Muscle of leg (tissue), 16 donors: ENCODE measurements at places on chromosomes 7 and 10. TPM values are rescaled to one million over a fixed set of nuclear protein-coding genes. Genes with fewer than 3 reads are reported as not detected.

PPIA gene
- total RNA-seq = 1,341 TPM

TPST1 gene
- total RNA-seq = 39.6 TPM

TRAPPC14 gene
- 5.8 TPM for total RNA-seq

ANKRD61 gene
- total RNA-seq = 0.22 TPM

PAPOLB gene
- total RNA-seq = 0.22 TPM

GPR37 gene
- total RNA-seq = 16.9 TPM

BAMBI gene
- total RNA-seq = 8.9 TPM

GOLGA7B gene
- 0.04 TPM for total RNA-seq

GRCh38 chr7:142438923-142439515 is 181.2 kb upstream of the PRSS58 start:
- no peaks in the 10 kb centered on the region for H3K4me1 ChIP-seq
- no peaks in the 10 kb centered on the region for H3K27me3 ChIP-seq
- DNase-seq = no peak
- no peak overlapping the region for H3K4me3 ChIP-seq

DNA sequence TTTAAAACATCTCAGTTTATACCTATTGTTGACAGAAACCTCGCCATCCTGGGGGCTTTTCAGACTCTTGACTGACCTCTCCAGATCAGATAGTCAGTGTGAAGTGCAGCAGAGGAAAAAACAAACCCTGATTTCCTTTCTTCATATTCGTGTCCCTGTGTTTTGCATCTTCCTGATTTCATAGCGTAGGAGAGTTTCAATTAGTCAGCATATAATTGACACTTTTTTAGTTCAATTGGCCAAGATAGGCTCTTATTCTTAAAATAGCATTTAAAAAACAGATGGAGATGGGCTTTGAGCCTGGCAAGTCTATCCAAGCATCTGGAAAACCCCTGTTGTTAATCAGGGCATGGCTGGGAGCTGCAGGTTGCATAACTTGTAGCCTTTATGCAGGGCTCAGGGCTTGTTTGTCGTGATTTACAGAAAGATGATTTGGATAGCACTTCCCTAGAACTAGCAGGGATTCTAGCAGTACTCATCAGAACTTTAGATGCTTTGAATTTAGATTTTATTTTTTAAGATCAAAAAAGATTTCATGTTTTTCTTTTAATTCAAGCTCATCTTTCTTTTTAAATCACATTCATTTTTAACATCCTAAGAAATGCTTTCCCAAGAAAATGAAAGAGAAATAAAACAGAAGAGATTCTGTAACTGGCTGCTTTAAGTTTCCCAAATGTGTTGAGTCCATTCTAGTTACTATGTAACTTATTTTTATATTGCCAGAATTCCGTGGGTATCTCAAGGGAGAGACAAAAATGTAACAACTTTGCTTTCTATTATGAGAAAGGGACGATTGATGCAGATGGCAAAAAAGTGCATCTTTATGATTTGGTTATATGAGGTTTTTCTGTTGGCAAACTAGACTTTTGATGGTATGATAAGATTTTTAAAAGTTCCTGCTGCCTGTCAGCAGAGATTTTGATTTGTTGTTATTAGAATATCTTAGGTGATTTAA is 270.8 kb upstream of the FZD8 start:
- H3K27me3 ChIP-seq = no peaks in the 10 kb centered on the region
- no peak overlapping the region for H3K4me3 ChIP-seq
- peak; percentile 77 for DNase-seq
- no peaks in the 10 kb centered on the region for H3K36me3 ChIP-seq

- peaks cover 7% of the 10 kb centered on the region for H3K4me1 ChIP-seq
- H3K36me3 ChIP-seq = no peaks in the 10 kb centered on the region
- no peak overlapping the region for H3K27ac ChIP-seq
- H3K4me3 ChIP-seq = no peak overlapping the region
- no peak for DNase-seq
Observed at GRCh38 chr7:1418505-1419309, 40.6 kb downstream of the MICALL2 start.

DNA sequence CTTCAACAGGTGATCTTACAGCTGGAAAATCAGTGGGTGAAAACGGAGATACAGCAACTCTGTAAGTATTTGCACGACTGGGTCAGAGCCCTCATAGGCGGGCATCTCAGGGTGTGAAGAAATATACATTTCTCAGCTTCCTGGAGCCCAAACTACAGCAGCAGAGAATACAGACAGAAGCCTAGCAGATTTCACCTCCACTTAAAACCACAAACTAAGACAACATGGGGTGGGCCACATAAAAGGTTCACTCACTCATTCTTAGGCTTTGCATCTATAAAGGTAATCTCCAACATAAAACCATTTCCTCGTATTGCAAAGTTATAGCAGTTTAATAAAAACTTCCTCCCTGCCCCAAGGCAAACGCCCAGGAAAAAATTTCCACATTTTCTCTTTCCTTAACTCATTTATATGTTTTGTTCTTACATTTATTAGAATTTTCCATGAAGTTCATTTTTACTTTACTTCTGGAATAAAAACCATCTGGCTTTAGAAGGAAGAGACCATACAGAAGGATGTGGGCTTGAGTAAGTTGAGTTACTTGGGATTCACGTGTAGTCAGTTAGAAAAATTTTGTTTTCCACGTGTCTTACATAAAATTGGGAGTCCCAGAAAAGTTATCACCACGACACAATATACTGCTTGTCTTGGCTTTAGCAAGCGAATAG is 327.1 kb downstream of the FRMD4A start:
- peak; percentile 80 for DNase-seq
- peaks cover 2% of the 10 kb centered on the region for H3K36me3 ChIP-seq
- peaks cover 2% of the 10 kb centered on the region for H3K4me1 ChIP-seq

- no peaks in the 10 kb centered on the region for H3K4me1 ChIP-seq
- H3K27me3 ChIP-seq = peaks cover 48% of the 10 kb centered on the region
- no peak for DNase-seq
Observed at GRCh38 chr10:100647928-100648327, 97.5 kb upstream of the PAX2 start.

DNA sequence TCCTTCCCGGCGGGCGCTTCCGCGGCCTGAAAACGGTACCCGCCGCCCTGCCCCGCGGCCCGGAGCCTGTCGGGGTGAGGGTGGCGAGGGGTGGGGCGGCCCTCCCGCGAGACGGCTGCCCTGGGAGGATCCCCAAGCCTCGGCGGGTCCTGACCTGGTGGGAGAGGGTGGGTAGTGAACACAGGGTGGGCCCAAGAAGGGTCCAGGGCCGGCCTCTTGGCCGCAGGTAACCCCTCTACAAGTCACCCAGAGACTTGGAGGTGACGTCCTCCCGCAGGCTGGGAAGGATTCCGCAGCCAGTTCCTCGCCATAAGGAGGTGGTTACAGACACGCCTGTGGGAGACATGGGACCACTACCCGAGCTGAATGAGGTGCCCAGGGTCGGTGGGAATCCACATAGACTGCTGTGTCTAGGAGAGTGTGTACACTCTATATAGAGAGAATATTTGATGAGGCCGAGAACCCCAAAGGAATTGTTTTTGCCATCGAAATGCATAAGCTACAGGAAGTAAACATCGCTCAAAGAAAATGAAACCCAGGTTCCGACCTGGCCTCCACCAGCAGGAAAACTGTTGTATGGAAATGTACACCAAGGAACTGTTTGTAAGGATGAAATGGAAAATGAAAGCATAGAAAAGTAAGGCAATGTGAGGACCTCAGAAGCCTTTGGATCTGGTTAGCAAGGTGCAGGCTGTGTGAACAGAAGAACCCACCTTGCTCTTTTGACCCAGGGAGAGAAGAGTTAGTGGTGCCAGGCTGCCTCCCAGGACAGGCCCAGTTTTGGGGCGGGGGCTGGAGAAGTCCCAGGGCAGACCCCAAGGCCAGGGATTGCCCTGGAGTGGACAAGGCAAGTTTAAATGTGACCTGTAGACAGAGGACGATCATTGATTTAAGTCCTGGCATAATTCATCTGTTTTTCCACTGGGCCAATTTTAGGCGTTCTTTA is 659 bp downstream of the OPTN start:
- peaks cover 17% of the 10 kb centered on the region for H3K4me1 ChIP-seq
- H3K27ac ChIP-seq = peak overlapping the region; percentile 81
- H3K27me3 ChIP-seq = no peaks in the 10 kb centered on the region
- peak overlapping the region; percentile 69 for H3K4me3 ChIP-seq

DNA sequence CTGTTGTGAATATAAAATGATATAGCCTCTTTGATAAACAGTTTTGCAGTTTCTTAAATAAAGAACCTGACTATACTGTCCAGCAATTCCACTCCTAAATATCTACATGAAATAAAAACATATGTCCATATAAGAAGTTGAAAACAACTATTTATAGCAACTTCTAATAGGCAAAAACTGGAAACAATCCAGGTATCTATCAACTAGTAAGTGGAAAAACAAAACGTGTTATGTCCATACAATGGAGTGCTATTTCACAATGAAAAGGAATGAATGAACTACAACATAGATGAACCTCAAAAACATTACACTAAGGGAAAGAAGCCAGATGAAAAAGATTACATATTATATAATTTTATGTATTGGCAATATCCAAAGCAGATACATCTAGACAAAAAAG is 268.9 kb downstream of the CSTF2T start:
- H3K4me3 ChIP-seq = no peak overlapping the region
- no peak overlapping the region for H3K27ac ChIP-seq
- DNase-seq = no peak
- no peaks in the 10 kb centered on the region for H3K27me3 ChIP-seq
- H3K4me1 ChIP-seq = peaks cover 5% of the 10 kb centered on the region
- H3K36me3 ChIP-seq = no peaks in the 10 kb centered on the region

GRCh38 chr10:11934262-11934661 is 108.3 kb downstream of the UPF2 start:
- no peak for DNase-seq
- H3K27me3 ChIP-seq = no peaks in the 10 kb centered on the region
- peaks cover 41% of the 10 kb centered on the region for H3K36me3 ChIP-seq
- H3K27ac ChIP-seq = no peak overlapping the region

DNA sequence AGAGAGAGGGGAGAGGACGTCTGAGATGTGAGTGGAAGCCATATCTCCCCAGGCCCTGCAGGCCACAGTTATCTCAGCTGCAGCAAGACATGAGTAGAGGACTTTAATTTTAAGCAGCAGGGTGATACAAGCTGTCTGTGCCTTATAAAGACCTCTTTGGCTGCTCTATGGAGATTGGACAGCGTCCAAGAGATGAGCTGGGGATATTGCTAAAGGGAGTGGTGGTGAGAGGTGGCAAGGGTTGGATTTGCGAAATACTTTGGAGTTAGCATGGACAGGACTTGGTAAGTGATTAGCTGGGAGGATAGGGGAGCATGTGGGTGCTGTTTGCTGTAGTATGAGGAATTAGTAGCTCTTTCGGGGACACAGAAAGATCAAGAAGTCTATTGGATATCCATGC is 191.8 kb downstream of the CACNB2 start:
- no peak overlapping the region for H3K4me3 ChIP-seq
- no peaks in the 10 kb centered on the region for H3K36me3 ChIP-seq
- H3K27ac ChIP-seq = no peak overlapping the region
- no peaks in the 10 kb centered on the region for H3K27me3 ChIP-seq
- DNase-seq = no peak
- no peaks in the 10 kb centered on the region for H3K4me1 ChIP-seq

GRCh38 chr7:55514546-55515265 is 57.6 kb downstream of the VOPP1 start:
- no peak overlapping the region for H3K27ac ChIP-seq
- DNase-seq = no peak
- no peaks in the 10 kb centered on the region for H3K27me3 ChIP-seq
- no peak overlapping the region for H3K4me3 ChIP-seq

DNA sequence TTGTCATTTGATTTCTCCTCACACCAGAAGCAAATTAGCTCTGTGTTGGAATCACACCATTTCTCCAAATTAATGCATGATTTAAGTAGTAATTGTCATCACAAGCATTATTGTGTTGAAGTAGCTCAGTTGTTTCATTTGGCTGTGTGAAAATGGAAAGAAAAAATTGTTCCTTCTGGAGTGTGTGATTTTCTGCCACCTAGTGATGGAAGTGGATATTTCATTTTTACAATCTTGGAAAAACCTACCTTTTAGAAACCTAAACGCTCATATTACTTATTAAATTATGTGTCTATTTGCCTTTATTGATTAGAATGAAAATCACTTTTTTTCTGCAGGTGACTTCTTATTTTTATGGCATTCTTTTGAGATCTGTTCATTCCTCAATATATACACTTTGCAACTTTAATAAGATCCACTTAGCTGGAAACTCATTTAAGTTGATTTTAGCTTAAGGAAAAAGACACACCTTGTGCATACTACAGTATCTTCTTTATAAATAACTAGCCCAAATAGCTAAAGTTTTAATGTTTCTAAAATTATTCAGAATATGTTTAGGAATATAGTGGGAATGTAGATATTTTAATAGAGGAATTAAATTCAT is 50.0 kb downstream of the SRI start:
- no peaks in the 10 kb centered on the region for H3K36me3 ChIP-seq
- H3K4me1 ChIP-seq = no peaks in the 10 kb centered on the region
- H3K4me3 ChIP-seq = no peak overlapping the region
- no peak overlapping the region for H3K27ac ChIP-seq
- peak; percentile 61 for DNase-seq
- H3K27me3 ChIP-seq = no peaks in the 10 kb centered on the region

DNA sequence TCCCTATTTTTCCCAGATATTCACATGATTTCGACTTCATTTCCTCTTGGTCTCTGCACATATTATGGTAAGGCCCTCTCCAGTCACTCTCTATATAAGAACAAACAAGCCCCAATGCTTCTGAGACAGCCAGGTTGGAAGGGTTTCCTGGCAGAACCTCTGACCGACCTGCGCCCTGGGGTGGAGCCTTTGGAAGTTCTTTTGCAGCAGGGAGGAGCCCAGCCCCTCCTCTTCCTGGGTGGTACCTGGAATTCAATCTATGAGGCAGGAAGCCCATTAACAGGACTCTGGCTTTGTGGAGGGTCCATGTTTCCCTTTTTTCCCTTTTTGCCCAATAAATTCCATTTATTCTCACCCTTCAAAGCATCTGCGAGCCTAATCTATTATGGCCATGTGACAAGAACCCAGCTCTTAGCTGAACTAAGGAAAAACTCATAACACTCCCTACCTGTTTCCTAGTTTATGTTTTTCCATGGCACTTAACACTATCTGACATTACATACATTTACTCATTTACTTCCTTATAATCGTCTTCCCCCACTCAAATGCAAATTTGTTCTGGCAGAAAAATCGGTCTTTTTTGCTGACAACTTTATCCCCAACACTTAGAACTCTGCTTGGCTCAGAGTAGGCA is 92.5 kb upstream of the FRMD4A start:
- DNase-seq = no peak
- no peak overlapping the region for H3K4me3 ChIP-seq
- H3K4me1 ChIP-seq = no peaks in the 10 kb centered on the region
- no peaks in the 10 kb centered on the region for H3K36me3 ChIP-seq
- H3K27ac ChIP-seq = no peak overlapping the region
- no peaks in the 10 kb centered on the region for H3K27me3 ChIP-seq

GRCh38 chr7:90384433-90384832 is 18.8 kb upstream of the CLDN12 start:
- H3K27ac ChIP-seq = no peak overlapping the region
- H3K27me3 ChIP-seq = no peaks in the 10 kb centered on the region
- no peak for DNase-seq
- H3K4me1 ChIP-seq = no peaks in the 10 kb centered on the region
